ENCODE measurements at places on chromosomes 12 and 14.

- no peak for DNase-seq
These were observed 326.0 kb downstream of the RAD51B start for GRCh38 chr14:68145539-68145938.

- no peak for DNase-seq
These were observed 44.7 kb downstream of the CCDC88C start for GRCh38 chr14:91372671-91373495.

DNA sequence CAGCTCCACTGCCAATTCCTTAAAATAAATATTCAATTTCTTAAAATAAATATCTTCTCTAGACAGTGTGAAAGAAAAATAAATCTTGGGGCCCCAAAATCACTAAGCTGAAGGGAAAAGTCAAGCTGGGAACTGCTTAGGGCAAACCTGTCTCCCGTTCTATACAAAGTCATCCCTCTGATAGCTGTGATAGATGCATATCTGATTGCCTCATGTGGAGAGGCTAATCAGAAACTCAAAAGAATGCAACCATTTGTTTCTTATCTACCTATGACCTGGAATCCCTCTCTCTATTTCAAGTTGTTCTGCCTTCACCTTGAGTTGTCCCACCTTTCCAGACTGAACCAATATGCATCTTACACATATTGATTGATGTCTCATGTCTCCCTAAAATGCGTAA lies 889.8 kb downstream of the TRHDE start:
- no peak for DNase-seq

DNA sequence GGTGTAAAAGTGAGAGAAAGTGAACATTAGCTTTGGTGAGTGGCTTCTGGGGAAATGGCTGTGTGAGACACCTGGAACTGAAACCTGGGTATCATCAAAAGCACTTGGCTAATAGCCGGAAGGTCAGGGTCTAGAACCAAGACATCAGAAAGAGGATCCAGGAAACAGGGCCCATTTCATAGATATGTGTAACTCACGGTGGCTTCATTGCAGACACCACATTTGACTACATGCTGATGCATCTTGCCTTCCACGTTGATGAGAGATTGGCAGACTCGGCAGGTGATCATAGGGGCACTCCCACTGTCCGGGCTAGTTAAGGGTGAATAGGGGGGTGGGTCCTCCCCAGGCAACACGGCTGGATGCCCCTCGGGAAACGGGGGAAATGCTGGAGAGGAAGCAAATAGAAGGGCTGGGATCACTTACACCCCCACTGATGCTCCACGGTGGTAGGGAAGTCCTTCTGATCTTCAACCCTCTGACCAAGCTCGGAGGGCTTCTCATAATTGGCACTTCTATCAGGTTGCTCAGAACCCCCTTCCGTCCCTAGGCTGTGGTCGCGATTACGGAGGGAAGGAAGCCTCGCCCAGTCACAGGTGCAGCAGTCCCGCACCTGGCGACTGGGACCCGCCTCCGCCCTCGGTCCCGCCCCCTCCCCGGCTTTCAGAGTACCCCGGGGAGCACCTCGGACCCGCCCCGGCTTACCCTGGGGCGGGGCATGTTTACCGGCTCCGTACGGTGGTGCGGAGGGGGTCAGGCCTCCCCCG lies 593 bp downstream of the PIP4P1 start:
- peak; percentile 22 for DNase-seq

- no peak for DNase-seq
These were observed 2.3 kb downstream of the ADGRD1 start for GRCh38 chr12:130956009-130956408.

GRCh38 chr14:97490521-97491070 lies 693.4 kb downstream of the VRK1 start:
- no peak for DNase-seq

DNA sequence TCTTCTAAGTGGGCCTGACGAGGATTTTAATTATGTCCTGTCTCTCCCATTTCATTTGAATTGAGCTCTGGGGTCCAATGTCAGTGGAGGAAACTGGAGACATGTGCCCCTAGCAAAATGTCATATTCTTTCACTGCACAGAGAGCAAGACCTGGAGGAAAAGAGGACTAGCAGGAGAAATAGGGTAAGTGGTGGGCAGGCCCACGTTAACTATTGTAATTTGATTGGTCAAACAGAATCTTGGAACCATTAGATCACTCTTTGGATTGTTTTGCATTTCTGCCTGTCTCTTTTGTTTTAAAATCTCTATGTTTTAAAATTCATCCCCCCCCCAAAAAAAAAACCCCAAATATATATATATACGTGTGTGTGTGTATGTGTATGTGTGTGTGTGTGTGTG lies 113.9 kb upstream of the PELI2 start:
- DNase-seq, result no peak

DNA sequence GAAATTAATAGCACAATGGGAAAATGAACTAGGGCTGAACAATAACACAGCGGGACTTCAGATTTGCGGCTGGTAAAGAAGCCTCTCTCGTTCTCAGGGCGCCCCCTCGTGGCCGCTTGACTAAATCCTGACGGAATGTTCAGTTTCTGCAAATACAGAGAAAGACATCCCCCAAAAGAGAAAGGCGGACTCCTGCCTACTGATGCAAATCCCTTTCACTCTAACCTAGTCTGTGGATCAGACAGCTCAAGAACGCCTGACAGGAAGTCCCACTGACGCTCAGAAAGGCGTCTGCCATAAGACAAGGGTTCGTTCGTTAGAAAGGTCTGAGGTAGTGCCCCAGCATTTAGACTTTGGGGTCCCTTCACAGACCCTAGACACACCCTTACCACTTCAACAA lies 2.5 kb downstream of the NUAK1 start:
- peak; percentile 20 for DNase-seq

GRCh38 chr12:46970636-46971035 lies 108.8 kb upstream of the PCED1B start:
- no peak for DNase-seq

- DNase-seq, result no peak
These were observed 281.9 kb downstream of the DPF3 start for GRCh38 chr14:72612041-72612440.

- DNase-seq, result no peak
These were observed 2.7 kb downstream of the SHMT2 start for GRCh38 chr12:57232156-57232756.

GRCh38 chr12:80129895-80130530 lies 30.7 kb downstream of the OTOGL start:
- DNase-seq, result no peak

DNA sequence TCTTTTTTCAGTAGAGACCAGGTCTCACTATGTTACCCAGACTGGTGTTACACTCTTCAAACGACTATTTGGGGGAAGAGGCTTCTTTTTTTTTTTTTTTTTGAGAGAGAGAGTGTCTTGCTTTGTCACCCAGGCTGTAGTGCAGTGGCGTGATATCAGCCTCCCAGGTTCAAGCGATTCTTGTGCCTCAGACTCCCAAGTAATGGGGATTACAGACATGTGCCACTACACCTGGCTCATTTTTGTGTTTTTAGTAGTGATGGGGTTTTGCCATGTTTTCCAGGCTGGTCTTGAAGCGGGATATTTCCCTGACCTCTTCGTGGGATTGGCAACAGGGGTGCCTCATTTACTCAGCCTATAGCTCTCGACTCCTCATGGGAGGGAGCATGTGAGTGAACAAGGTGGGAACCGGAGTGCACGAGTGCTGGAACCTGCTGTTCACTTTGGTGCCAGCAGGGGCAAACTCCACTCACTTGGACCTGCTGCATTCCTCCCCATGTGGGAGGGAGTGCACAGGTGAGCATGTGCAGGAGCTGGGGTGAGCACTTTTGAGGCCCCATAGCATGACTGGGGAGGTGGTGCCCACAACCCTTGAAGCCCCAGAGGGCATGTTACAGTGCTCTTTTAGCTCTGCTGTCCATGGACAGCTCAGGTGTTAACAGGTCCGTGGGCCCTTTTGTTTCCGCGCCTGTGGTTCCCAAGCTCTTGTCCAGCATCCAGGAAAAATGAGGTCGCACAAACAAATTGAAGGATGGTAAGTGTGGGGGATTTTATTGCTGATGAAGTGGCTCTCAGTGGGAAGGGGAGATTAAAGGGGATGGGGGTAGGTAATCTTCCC lies 79.1 kb upstream of the HECTD1 start:
- no peak for DNase-seq

DNA sequence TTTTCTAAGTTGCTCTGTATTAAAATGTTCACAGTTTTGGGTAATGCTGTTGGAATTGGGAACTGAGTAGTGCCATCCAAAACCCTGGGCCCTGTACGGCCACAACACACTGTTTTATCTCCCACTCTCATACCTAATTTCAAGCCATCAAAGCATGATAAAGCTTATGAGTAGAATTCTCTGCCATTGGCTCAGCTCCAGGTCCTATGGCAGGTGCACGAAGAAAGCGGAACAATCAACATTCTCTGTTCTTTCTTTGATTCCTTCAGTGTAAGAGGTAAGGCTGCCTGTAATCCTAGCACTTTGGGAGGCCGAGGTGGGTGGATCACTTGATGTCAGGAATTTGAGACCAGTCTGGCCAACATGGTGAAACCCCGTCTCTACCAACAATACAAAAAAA lies 394.9 kb downstream of the CCDC91 start:
- no peak for DNase-seq

GRCh38 chr12:127041985-127042625 lies 1224.9 kb upstream of the TMEM132C start:
- no peak for DNase-seq

DNA sequence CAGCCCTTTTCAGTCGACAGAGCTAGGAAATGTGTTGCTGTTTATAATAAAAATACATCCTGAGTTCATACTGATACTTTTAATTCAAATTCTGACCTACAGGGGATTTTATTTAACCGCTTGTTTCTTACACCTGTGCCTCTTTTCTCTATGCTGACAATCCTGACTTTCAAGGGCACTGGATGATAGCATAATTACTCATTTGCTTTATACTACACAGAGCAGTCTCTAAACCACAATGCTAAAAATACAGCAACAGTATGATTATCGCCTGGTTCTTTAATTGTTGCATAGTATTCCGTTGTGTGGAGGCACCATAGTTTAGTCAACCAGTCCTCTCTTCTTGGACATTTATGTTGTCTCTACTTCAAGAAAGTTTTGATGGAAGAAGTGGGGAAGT lies 372.9 kb downstream of the DPF3 start:
- DNase-seq, result no peak

DNA sequence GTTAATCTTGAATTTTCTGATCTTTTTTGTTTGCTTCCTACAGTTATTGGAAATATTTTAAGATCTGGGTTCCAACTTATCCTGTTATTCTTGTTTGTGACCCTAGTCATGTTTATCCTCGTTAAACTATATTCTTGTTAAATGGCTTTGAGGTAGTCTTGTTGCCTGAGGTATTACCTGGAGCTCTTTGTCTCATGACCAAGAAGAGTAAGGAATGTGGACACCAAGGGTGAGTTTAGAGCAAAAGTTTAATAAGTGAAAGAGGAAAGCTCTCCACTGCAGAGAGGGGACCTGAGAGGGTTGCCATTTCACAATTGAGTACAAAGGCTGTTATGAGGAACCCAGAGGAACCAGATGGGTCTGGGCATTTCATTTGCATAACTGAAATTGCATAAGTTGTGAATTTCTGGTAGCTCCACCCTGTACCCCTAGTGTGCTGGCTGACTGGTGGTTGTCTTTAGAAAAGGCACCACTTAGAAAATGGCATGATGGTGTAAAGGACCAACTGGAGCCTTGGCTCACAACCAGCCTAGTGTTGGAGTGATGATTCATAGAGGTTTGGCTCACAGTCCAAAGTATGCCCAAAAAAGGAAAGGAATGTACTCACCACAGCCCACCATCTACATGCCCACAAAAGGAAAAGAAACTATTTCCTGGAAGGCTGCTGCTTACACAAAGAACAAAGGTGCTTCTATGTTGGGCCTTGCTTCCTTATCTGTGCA lies 36.7 kb upstream of the RESF1 start:
- no peak for DNase-seq

GRCh38 chr14:96762650-96763049 lies 34.5 kb upstream of the VRK1 start:
- DNase-seq, result no peak

GRCh38 chr14:21308479-21309237 lies 28.8 kb downstream of the RPGRIP1 start:
- peak; percentile 48 for DNase-seq

GRCh38 chr12:98388126-98388525 lies 127.3 kb upstream of the TMPO start:
- DNase-seq, result no peak

DNA sequence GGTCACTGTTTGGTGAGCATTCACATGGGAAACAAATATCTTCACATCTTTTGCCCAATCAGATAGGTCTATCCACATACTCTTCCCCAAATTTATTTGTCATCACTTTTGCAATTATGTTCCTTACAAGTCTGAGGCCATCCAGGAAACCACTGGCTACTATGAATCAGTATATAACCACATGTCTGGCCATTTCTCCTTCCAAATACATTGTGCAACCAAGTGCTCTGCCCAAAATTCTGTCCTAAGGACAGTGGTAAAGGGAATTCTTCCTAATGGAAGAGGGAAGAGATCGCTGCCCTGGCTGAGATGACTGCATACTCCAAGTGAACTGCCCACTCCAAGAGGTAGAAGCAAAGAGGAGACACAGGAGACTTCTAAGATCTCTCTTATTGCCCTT lies 148.9 kb upstream of the MAX start:
- no peak for DNase-seq

DNA sequence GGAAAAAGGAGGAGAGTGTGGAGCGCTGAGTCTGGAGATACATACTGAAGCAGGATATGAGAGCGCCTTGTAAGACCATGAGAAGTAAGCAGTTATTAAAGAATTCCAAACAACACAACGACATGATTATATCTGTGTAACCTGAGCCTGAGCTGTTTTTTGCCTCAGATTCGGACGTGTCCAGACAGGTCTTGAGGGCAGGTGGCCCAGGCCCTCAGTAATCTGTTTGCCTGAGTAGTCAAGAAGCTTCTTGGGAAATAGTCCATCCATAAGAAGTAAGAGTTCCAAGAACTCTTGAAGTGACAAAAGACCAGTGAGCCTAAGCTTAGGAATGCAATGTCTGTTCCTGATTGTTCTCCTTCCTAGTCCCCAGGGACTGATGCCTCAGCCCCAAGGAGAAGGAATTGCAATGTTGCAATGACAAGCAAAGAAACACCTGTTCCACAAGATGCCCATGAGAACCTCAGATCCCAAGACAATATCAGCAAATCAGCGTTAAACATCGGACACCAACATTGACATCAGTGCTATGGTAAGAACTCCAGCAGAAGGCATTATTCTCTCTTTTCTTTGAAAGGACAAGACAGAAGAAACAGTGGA lies 34.7 kb upstream of the ADAMTS20 start:
- no peak for DNase-seq

- no peak for DNase-seq
These were observed 457.6 kb upstream of the RGS6 start for GRCh38 chr14:71474301-71475265.

- DNase-seq, result peak; percentile 32
These were observed 29.4 kb upstream of the BCL7A start for GRCh38 chr12:121992059-121992879.

GRCh38 chr14:75522224-75522982 lies at the start of gene BATF:
TSS of gene BATF (plus strand) at chr14:75522469. CDS start at chr14:75522683, 214 bp downstream.
- peak; percentile 60 for DNase-seq

GRCh38 chr14:39576736-39577135 lies 144.5 kb upstream of the FBXO33 start:
- DNase-seq, result no peak

DNA sequence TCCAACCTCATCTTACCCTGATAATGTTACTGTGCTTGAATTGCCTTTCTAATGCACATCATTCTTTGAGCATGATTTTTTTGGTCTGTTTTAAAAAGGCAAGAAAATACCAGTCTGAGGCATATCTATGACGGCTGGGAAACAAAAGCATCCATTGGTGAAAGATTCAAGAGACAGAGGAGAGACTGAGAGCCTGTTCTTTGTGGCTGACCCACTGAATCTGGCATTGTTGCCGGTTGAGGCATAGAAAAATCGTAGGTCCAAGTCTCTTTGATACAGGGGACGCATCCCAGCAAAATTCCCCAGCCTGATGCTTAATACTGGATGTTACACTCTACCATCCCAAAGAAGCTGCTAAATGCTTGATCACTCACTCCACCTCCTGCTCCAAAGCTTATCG lies 2.9 kb upstream of the KLHL42 start:
- DNase-seq, result no peak

All from stimulated activated CD4-positive, alpha-beta T cell treated with anti-CD3 and anti-CD28 coated beads, TNF-alpha, amount 100 ng/mL, for 1 hour (primary cell).